Calu3 (cell line): ENCODE measurements at places on chromosomes 13 and 19. TPM values are rescaled to one million over a fixed set of nuclear protein-coding genes. Genes with fewer than 3 reads are reported as not detected.

GRCh38 chr13:73542446-73542845, 483.6 kb downstream of the KLF5 start:
- DNase-seq: peak; percentile 4

- DNase-seq: no peak
These were observed 18.5 kb downstream of the RFX2 start for GRCh38 chr19:6091771-6092291.

DNA sequence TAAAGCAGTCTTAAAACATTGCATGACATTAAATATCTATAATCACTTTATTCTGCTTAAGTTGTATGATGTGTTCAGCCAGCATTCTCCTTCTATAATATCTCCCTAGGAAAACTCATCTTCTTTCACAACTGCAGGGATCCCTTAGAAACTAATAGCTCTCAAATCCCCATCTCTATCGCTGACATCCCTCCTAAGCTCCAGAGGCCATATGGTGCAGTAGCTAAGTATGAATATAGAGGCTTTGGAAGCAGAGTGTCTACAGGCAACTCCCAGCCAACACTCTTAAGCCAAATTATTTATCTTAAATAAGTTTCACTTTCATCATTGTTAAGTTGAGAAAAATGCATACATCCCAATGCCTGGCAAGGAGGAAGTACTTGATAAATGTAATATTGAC, 349.5 kb upstream of the MIR17HG start:
- no peak for DNase-seq

GRCh38 chr19:31725051-31725450, 375.8 kb upstream of the TSHZ3 start:
- no peak for DNase-seq

- DNase-seq: no peak
These were observed 98.9 kb downstream of the UGGT2 start for GRCh38 chr13:95954266-95954665.

GRCh38 chr13:25827831-25828465, 223.9 kb downstream of the SHISA2 start:
- no peak for DNase-seq

- no peak for DNase-seq
These were observed 22.3 kb upstream of the ZNF675 start for GRCh38 chr19:23709347-23709746.

DNA sequence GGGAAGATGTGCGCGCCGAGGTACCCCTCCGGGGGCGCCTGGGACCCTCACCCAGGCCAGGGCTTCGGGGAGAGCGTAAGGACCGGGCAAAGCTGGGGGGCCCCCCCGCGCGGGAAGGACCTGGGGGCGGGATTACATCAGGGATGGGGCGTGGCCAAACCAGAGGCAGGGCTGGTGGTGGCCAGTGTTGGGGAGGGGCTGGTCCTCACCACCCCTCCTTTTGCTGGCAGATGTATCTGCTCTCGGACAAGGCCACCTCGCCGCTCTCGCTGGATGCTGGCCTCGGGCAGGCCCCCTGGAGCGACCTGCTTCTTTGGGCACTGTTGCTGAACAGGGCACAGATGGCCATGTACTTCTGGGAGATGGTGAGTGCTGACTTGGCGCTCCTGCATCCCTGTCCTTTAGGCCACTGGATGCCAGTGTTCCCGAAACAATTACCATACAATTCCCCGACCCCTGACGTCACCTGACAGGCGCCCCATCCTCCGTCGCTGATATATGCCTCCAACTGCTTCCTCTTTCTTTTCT, 25.3 kb downstream of the TRPM4 start:
- DNase-seq: no peak

GRCh38 chr19:34363094-34363493, 1.9 kb upstream of the GPI start:
- DNase-seq: no peak

GRCh38 chr13:66369666-66370065, 860.5 kb downstream of the PCDH9 start:
- no peak for DNase-seq

GRCh38 chr19:11027381-11027780, 61.9 kb upstream of the LDLR start:
- DNase-seq: no peak

GRCh38 chr19:33580026-33580644, 41.6 kb upstream of the CHST8 start:
- DNase-seq: peak; percentile 81

DNA sequence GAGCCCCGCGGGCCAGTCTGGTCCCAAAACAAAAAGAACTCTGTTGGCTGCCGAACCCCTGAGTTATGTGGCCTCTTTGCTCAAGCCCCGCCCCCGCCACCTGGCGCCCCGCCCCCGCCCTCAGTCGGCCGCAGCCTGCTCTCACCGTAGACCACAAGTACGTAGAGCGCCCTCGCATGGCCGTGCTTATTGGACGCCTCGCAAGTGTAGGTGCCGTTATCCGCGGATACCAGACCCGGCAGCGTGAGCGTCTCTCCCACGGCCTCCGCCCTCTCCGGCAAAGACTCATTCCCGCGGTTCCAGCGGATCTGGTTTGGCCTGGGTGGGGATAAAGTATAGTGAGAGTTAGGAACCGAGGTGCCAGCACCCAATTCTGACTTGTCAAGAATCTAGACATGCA, 5.5 kb upstream of the ZNF428 start:
- DNase-seq: no peak

DNA sequence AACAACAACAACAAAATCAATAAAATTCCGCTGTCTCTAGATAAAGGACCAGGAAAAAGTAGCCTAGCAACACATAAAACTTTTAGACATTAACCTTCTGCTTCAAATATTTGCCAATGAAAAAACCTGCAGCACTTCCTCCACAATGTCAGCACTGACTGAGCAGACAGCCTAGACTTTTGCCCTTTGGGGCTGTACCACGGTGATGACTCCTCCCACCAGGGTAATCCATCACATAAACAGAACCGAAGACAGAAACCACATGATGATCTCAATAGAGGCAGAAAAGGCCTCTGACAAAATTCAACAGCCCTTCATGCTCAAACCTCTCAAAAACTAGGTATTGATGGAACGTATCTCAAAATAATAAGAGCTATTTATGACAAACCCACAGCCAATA, 30.2 kb upstream of the TRPC4 start:
- peak; percentile 13 for DNase-seq

DNA sequence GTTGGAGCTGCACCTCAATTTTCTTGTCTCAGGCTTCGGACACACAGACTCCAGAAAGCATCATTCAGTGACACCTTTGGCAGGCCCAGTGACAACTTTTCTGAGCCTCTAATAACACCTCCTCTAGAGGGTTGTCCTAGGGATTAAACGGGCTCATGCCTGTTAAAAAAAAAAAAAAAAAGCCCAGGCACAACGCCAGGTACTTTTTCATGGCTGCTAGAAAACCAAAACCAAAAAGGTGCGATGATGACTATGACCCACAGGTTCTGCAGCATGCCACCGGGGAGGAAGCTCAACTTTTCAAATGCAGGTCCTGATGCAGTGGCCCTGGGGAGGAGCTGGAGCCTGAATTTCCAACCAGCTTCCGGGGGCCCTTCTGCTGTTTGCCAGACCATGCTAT, 184.2 kb downstream of the ABCC4 start:
- no peak for DNase-seq

GRCh38 chr13:62173958-62174357, 758.3 kb upstream of the PCDH20 start:
- no peak for DNase-seq

DNA sequence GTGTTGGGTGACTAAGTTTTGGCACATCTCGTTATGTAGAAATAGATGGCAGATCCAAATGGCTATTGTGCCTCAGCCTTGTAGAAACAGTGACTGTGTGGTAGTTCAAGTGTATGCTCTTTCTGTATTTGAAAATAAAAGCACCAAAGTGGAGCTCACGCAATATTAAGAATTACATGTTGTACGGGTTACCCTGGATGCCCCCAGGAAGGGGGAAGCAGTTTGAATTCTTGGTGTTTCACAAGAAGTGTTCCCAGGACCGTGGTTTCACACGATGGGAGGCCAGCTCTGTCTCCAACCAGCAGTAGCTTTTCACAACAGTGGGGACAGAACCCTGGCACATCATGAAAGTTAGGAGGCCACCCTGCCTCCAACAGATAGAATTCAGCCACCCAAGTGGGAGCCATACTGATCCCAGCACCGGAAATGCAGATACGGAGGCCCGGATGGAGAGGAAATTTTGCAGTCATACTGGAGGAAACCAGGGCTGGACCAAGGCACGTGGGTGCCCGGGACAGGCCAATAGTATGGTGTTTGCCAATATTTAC, 8.9 kb downstream of the FLT1 start:
- no peak for DNase-seq

GRCh38 chr19:55041244-55041626, 3.2 kb upstream of the GP6 start:
- DNase-seq: no peak

Gene KLK1
- not detected in 2 replicates for total RNA-seq

Gene ZFP28
- total RNA-seq: not detected in 2 replicates

- DNase-seq: no peak
These were observed 9.1 kb downstream of the IRF3 start for GRCh38 chr19:49656456-49657109.

Gene IGFL2
- total RNA-seq: not detected in 2 replicates

DNA sequence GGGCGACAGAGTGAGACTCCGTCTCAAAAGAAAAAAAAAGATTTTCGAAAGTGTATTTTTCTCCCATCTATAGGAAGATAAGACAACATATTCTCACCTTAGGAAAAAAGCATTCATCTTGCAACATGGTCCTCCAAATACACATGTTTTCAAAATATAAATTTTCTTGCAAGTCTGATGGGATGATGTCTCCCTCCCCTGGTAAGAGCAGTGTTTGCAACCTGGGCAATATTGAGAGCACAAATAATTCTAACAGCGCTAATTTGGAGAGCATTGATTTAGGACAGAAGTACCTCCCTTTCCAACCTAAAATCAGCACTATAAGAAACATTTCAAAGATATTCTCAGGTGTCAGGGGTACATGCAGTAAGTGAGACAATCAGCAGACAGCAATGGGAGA, 61.0 kb upstream of the SHISA2 start:
- DNase-seq: no peak

Gene MEDAG
- 1.6 and 2.3 TPM in 2 replicates for total RNA-seq

- DNase-seq: no peak
These were observed 12.7 kb downstream of the ZAR1L start for GRCh38 chr13:32302461-32302860.

Gene C19orf33
- 189 and 234 TPM in 2 replicates for total RNA-seq

DNA sequence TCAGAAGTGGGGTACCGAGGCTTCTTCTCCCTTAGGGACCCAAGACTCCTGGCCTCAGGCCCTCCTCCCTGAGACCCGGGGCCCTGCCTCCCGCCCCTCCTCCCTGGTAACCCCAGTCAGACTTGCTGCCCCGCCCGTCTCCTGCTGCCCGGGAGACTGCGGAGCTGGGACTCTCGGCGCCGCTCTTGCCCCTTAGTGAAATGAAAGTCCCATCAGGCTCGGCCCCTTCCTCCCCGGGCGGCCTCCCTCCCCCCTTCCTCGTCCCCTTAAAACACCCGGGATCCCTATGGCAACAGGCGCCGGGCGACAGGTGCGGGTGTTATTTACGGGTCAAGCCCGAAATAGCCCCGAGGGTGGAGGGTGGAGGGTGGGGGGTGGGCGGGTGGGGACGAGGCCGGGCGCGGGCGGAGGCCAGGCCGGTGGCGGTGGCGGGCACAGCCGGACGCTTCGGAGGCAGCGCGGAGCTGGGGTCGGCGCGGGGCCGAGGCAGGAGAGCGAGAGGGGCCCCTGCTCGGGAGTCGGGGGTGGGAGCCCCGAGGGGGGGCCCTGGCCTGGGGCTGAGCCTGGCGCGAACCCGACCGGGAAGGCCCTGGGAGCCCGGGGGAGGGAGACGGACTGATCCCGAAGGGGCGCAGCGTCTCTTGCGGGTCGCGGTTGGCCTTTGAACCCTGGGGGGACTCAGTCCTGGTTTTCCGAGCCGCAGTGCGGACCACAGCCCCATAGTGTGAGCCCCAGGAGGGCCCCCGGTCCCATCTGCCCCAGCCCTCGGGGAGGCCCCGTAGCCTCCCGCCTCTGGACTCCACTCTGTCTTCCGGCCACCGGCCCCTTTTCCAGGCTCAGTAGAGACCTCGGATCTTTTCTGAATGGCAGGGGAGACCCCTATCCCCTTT, at the start of gene CACNG6:
Gene CACNG6, plus strand, starts transcription at position 414 of the 890 bp plus-strand sequence. CDS start 1,241 bp downstream, outside the sequence.
- DNase-seq: peak; percentile 94

Gene C19orf81
- not detected in 2 replicates for total RNA-seq

DNA sequence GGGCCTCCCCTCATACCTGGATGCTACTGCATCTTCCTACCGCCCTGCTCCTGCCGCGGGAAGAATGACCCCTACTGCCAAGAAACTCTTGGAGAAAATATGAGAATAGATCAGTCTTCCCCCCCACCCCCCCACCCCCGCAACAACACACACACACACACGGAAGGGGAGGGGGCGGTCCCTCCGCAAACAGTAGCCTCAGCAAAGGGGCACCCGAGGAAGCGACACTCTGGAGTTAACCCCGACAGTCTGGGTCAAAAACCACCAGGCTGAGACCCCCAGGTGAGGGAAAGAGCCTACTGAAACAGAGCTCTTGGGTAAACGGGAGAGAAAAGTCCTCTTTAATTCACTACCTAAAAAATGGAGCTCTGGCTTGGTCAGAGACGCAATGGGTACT, 1.2 kb downstream of the MED26 start:
- DNase-seq: no peak

GRCh38 chr13:40233731-40234195, 432.7 kb downstream of the FOXO1 start:
- DNase-seq: no peak

DNA sequence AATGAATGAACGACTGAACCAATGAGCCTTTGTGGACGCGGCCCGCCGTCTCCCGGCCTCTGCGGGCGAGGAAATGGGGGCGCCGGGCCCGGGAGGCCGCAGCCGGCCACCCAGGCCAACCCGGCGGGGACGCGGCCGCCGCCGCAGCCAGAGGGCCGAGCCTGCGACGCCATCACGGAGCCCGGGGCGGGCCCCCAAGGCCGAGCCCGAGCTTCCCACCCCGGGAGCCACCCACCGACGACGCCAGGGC, 216 bp downstream of the SUGP2 start:
- DNase-seq: no peak

- DNase-seq: no peak
These were observed 28.4 kb downstream of the TGDS start for GRCh38 chr13:94567581-94567980.

GRCh38 chr13:59890054-59890453, 273.7 kb downstream of the DIAPH3 start:
- no peak for DNase-seq

- DNase-seq: no peak
These were observed 248.3 kb downstream of the DLEU7 start for GRCh38 chr13:50595196-50595595.

Gene ZNF540
- total RNA-seq: 0.42 and 1.7 TPM in 2 replicates

Gene CYP4F2
- total RNA-seq: 0.22 TPM in 1 of 2 replicates, not detected in the other

- peak; percentile 74 for DNase-seq
These were observed 21.2 kb downstream of the PCID2 start for GRCh38 chr13:113187263-113187669.

Gene CD209
- total RNA-seq: not detected in 2 replicates
